SK-N-SH treated with all-trans-retinoic acid at 6 μM for 48 hours (cell line): ENCODE measurements at places on chromosomes 7 and 10.
A peak's percentile ranks its signal among the peaks of the same experiment; 100 is the strongest.

- ATAC-seq = no peak
Measured at GRCh38 chr7:136957391-136957790, 88.9 kb downstream of the CHRM2 start.

DNA sequence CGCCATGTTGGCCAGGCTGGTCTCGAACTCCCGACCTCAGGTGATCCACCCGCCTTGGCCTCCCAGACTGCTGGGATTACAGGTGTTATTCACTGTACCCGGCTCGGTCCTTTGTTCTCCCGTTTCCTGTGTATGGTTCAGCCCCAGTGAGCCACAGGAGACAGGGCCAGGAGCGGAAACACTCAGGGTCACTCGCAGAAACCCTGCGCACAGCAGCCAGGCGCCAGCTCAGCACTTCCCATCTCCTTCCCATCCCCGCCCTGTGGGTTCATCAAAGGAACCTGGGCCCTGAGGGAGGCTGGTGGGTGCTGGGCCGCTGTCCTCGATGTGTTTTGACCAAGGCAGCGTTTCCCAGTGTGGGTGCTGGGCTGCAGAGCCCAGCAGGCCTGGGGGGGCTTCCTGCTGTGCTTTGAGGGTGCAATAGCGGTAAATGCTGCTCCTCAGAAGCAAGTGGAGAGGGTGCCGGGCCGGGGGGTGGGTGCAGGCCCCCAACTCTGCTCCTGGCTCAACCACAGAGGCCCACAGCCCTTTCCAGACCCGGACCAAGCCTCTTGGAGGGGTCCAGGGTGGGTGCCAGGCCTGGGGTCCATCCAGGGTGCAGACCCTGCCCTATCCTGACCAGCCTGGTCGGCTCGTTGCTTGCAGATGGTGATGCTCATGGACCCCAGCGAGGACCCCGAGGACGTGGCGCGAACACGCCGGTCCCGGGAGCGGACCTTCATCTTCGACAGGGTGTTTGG lies 15.3 kb upstream of the CHST12 start:
- ATAC-seq = no peak

- no peak for ATAC-seq
Measured at GRCh38 chr7:139495580-139496125, 12.2 kb upstream of the KLRG2 start.

- ATAC-seq = no peak
Measured at GRCh38 chr10:108850138-108850854, 1073.0 kb downstream of the XPNPEP1 start.

DNA sequence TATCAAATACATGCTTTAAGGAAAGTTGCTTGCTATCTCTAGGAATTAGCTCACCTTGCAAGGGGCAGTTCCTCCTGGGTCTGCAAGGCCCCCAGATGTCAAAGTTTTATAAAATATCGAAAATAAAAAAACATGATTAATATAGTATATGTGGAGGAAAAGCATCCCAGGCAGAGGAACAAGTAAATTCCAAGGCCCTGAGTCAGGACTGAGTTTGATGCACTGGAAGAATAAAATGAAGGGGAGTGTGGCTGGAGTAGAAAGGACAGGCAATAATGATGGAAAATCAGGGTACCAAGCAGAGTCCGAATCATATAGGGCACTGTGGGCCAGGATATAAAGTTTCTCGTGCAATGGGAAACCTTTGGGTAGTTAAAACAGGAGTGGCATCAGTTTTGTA lies 112.4 kb upstream of the EEPD1 start:
- ATAC-seq = peak; percentile 28; the same call in 2 of the 3 replicates

- ATAC-seq = no peak
Measured at GRCh38 chr10:114507449-114507848, 103.1 kb upstream of the AFAP1L2 start.

- ATAC-seq = no peak
Measured at GRCh38 chr10:114802177-114802576, 19.4 kb upstream of the FHIP2A start.

GRCh38 chr7:133932591-133932990 lies 194.5 kb upstream of the LRGUK start:
- no peak for ATAC-seq

DNA sequence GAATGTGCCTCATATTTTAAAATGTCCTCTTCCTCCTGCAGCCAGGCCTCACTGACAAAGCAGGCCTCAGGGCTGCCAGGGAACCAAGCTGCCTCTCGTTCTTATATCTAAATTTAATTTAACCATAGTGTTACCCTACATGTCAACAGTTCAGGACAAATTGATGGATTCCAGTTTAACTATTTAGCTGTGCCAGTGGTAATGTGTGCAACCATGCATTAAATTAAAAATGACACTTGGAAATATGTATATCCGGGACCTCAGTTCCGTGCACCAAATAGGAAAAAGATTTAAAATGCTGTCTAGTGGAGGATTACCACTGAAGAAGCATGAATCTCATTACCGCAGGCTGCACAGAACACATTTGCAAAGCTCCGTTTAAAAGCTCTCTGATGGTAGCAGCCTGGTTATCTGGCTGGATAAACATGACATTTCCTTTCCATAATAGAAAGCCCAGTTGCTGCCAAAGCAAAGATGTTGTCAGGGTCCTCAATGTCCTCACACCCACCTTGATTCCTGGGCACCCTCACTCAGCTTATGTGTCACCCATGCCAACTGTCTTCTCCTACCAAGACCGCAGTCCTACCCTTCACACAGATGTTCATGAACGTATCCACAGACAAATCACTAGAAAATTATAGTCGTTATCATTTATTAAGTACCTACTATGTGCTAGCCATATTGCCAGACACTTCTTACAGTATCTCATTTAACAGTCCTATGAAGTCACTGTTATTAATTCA lies 73.3 kb upstream of the FRMD4A start:
- no peak; the same call in 2 of the 3 replicates for ATAC-seq

DNA sequence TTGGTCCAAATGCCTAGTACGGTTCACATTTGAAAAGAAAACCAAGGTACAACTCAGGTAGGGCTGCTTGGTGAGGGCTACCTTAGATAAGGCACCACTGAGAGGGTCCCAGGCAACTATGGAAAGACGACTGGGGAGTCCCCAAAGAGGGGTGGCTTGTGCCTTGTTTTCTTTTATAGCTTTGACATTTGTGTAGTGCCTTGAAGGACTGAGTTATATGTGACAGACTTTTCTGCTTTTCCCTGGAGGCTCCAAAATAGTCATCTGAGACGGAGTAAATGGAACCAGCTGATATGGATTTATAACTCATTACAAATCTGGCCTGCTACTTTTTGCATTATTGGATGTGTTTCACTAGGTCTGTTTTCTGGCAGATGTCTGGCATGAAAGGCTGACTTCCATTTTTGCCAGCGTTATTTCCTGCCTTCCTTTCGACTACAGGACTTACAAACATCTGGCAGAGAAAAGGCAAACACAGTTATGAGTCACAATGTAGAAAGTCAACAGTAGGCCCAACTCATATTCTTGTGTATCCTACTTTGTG lies 88.2 kb upstream of the IMMP2L start:
- peak; percentile 67 for ATAC-seq

- ATAC-seq = no peak
Measured at GRCh38 chr10:44132361-44133289, 252.3 kb downstream of the CXCL12 start.

DNA sequence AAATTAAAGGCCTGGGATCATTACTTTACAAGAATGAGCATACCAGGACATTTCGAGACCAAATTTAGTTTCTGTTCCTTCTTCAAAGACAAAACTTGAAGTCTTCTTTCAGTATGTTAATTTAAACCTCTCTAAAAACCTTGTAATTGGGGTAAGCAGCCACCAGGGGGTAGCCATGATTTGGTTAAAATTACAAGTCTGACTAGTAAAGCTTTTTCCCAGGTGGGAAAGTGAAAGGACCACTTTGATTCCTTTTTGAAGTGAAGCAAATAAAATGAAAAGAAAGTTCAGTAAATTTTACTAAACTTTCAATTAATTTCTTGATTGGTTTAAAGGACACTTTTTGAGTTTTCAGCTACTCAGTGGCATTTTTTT lies 294.3 kb downstream of the BBS9 start:
- ATAC-seq = no peak

DNA sequence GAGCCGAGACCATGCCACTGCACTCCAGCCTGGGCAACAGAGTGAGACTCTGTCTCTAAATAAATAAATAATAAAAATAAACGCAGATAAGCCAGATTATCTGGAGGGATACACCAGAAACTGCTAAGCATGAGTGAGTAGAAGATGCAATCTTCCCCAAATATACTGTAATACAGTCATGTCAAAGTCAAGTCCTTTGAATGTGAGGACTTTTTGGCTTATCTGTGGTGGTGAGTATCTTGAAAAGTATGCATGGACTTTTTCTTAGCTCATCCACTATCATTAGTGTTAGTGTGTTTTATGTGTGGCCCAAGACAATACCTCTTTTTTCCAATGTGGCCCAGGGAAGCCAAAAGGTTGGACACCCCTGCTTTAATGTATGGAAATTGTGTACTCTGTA lies 44.7 kb upstream of the PITRM1 start:
- peak; percentile 68 for ATAC-seq

- no peak for ATAC-seq
Measured at GRCh38 chr7:123054357-123055133, 59.0 kb upstream of the TAS2R16 start.
